T-helper 17 cell (primary cell): ENCODE measurements at places on chromosomes 7 and 10.

DNA sequence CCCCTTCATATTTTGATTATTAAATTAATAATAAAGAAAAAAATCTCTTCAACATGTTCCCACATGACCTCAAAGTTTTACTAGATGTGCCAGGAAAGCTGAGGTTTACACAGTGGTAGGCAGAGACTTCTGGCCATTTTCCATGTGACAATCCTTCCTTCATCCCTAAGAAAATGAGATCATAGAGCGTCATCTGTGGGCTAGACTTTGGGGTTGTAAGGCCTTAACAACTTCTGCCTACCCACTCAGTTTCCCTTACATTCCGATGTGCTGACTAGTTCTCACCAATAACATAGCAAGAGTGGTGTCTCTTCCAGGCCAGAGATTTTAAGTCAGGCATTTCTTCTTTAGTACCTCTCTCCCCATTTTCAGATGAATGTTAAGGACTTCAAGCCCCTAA is 171.1 kb upstream of the PHF14 start:
- no peak for DNase-seq

GRCh38 chr10:77862595-77862994 is 64.0 kb downstream of the DLG5 start:
- DNase-seq: no peak

DNA sequence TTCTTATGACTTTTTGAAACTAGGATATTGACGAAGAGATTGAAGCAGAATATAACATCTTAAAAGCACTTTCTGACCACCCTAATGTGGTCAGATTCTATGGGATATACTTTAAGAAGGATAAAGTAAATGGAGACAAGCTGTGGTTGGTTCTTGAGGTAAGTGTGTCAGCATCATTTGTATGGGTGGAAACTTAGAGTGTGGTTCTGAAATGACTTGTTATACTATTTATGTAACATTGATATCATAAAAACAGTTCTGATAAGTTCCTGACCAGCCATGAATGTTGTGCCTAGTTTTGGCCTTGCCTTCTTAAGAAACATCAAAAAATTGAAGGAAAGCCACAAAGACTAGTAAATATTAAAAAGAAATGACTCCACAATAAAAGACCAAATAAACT is 20.8 kb downstream of the MYO3A start:
- no peak for DNase-seq

DNA sequence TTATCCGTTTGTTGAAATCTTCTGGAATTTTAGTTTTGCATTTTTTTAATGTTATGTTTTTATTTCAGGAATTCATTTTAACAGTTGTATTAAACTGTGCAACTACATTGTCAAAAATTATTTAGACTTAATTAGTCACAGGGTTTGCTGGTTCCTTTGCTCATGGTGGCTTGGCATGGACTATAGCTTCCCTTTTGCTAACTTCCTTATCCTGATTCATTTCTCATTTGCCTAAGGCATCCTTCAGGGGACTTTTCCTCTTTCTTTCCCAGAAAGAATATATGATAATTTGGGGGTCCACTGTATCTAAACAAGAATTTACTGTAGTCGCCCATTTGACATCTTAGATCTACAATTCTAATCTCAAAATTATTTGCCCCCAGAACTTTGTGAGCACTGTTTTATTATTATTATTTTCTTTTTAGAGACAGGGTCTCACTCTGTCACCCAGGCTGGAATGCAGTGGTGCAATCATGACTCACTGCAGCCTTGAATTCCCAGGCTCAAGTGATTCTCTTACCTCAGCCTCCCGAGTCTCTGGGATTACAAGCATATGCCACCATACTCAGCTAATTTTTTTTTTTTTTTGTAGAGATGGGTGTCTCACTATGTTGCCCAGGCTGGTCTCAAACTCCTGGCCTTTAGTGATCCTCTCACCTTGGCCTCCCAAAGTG is 13.9 kb downstream of the FIGNL1 start:
- no peak for DNase-seq

DNA sequence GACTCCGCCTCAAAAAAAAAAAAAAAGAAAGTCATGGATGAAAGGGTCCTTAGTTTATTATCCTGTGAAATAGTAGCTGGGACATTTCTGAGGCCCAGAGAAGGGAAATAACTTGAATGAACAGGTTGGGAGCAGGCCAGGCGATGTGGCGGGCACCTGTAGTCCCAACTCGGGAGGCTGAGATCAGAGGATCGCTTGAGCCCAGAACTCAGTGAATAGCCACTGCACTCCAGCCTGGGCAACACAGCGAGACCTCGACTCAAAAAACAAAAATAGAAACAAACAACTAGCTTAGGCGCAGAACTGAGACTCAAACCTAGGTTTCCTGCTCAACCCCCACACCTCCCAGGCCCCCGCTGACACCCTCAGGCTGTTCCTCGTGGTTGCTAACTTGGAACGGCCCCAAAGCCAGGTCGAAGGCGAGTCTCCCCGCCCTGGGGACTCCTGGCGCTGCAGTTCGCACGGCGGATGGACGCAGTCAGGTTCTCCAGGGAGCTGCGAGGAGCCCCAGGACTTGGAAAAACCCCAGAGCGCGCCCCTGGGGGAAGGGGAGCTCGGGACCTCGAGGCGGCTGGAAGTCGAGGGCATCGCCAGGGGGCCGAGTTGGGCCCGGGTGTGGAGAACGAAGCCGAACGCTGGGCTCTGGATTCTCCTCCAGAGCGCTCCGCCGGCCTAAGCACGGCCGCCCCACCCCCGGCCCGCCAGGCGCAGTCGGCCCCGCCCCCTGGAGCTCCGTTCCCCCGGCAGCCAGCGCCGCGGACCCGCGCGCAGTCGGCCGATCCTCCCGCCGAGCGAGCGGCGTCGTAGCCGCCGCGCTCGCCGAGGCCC is at the start of gene STOX1:
STOX1 (plus strand) TSS at position 768 of the 828 bp plus-strand sequence. CDS start 93 bp downstream, outside the sequence.
- peak; percentile 43 for DNase-seq

GRCh38 chr10:71978476-71978875 is 14.3 kb downstream of the CHST3 start:
- DNase-seq: no peak

DNA sequence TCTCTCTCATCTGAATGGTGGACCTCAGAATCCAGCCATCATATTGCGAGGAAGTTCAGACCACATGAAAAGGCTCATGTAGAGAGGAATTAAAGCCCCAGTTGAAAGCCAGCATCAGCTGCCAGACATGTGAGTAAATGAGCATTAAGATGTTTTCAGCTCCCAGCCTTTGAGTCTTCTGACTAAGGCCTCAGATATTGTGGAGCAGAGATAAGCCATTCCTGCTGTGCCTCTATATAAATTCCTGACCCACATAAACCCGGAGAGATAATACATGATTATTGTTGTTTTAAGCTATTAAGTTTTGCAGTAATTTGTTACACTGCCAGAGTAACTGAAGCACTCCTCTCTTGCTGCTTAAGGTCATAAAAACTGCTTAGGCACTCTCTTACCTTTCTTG is 14.6 kb downstream of the FAM149B1 start:
- DNase-seq: no peak

DNA sequence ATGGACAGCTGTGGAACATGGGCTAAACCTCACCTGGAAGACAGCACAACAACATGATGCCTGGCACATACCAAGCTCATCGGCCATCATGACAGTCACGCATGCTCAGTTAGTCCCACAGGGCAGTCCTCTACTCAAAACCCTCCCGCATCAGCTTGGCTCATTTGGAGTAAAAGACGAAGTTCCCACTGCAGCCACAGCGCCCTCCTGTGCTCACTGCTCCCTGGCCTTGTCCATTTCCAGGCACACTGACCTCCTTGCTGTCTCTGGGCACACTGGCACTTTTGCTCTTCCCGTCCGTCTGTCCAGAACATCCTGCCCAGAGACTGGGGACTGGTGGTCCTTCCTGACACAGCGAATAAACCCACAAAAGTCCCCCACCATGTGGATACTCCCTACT is 66.2 kb downstream of the LARP4B start:
- no peak for DNase-seq

DNA sequence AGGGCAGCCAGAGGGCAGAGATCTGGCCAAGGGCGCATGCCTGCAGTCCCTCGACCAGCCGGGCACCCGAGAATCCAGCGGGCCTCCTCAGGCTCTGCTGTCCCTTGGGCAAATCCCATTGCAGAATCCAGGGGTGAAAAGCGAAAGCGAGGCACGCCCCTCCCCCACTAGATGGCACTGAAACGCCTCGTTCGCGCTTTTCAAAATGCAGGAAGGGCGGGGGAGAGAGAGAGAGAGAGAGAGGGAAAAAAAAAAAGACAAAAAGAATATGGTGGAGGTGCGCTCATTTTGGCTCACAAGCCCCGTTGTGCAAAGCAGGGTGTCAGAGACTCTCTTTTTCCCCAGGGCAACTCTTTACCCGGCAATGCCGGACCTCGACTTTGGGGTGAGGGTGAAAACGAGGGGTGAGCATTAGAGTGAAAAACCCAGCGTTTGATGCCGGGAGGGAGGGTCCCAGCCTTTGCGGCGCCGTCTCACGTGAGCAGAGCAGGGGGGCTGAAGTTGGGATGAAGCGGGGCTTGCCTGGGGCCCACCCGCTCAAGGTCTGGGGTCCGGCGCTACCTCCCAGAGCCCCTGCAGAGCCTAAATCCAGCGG is 2.5 kb upstream of the TMEM178B start:
- DNase-seq: no peak

DNA sequence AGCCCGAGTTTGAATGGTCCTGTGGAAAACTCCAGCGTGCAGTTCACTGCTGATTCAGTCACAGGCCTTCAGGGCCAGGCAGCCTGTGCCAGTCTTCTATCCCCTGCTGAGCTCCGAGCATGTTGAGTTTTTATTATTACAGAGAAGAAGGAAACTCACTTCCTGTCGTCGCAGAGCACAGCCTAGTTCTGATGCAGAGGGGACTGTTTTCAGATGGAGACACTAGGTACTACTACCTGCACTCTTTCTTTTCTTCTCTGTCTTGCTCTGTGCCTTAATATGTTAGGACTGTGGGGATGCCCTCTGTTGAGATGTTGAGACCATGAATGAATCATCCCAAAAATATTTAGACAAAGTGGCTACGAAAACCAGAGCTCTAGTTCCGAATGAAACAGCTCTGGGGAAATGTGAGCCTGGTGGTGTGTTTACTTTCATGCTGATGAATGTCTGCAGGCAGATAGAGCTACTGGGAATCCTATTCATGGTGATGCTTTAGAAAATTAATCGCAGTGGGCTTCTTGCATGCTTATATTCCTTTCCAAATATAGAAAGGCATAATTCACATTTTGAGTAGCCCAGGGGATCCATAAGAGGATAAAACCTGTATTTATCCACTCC is 29.6 kb downstream of the CASP7 start:
- DNase-seq: no peak

GRCh38 chr7:112236597-112236996 is 30.1 kb downstream of the ZNF277 start:
- DNase-seq: no peak

- DNase-seq: no peak
These were observed 312.6 kb downstream of the FGFR2 start for GRCh38 chr10:121285406-121286196.

DNA sequence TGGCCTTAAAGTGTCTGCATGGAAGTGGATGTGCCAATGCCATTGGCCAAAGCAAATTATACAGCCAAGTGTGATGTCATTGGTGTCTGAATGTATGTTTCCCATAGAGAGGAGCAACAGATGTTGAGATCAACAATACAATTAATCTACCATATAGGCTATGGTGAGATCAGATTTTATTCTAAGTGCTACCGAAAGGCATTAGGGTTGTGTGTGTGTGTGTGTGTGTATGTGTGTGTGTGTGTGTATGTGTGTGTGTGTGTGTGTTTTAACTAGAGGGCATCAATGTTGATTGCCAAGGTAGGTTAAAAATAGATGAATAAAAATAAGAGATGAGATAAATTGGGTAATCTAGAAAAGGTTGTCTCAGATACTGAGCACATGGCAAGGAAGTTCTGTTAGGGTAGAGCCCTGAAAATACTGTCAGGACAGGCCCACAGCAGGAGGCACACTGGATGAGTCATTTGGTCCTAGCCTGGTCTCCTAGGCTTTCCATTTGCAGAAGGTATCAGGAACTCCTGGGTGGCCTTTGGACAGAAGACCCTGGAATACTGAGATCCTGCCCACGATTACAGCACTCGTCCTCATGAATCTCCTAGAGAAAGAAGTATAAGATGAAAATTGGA is 446.0 kb upstream of the PODXL start:
- no peak for DNase-seq
